ENCODE measurements at places on chromosomes 3 and 15. TPM values are rescaled to one million over a fixed set of nuclear protein-coding genes. Genes with fewer than 3 reads are reported as not detected.
A peak's percentile ranks its signal among the peaks of the same experiment; 100 is the strongest.

The ANKDD1A gene
- 6.8 TPM for total RNA-seq

The ZMYND10 gene
- total RNA-seq: 1.3 TPM

The ANKRD63 gene
- total RNA-seq: not detected

DNA sequence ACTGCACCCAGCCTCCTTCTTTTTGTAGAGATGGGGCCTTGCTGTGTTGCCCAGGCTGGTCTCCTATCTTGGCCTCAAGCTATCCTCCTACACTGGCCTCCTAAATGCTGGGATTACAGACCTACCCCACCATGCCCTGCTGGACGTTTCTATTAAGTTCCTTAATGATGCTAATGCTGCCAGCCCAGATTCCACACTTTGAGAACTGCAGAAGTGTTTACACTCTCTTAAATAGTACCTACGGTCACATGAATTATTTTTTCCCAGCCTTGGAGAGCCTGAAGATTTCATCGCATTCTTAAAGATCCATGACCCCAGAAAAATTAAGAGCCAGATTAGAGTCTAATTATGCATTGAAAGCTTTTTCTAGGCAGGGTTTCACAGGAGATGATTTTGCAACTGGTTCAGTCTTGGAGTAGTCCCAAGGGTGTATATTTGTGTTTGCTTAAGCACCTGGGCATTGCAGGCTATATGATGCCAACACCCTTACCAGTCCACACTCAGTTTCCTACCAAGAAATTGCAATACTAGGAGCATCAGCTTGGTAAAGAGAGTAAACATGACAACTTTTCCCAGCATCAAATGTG is 36.6 kb downstream of the TM4SF4 start:
- H3K36me3 ChIP-seq: no peaks in the 10 kb centered on the region
- DNase-seq: no peak

- peaks cover 7% of the 10 kb centered on the region for H3K4me1 ChIP-seq
- no peak overlapping the region for H3K27ac ChIP-seq
- no peak for DNase-seq
- no peaks in the 10 kb centered on the region for H3K36me3 ChIP-seq
Observed at GRCh38 chr3:130792246-130792645, 45.6 kb upstream of the PIK3R4 start.

DNA sequence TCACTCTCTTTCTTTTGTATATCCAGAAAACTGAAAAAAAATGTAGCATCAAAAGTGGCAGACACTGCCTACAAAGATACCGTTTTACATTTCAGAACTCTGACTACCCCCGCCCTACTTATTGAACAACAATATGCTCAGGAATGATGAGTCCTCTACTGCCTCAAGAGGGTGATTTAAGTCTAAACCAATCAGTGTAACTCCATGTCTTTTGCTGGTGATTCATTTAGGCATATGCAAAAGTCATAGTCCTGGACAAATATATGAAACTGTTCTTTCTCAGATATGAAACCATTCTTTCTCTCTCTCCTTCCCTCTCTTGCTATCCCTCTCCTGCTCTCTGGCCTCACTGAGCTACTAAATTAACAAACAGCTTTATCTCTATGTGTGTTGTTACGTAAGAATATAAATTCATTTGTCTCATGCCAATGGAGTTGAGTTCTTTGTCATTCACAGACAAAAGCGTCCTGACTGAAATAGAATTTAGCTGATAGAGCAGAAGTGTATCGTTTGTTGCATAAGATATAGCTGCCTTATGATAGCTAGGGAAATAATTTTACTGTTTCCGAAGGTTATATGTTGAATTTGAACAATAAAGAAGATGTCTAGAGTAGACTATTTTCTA is 133.7 kb upstream of the OSTN start:
- DNase-seq: no peak
- no peaks in the 10 kb centered on the region for H3K27me3 ChIP-seq
- no peaks in the 10 kb centered on the region for H3K36me3 ChIP-seq
- H3K4me3 ChIP-seq: no peak overlapping the region
- no peaks in the 10 kb centered on the region for H3K4me1 ChIP-seq

DNA sequence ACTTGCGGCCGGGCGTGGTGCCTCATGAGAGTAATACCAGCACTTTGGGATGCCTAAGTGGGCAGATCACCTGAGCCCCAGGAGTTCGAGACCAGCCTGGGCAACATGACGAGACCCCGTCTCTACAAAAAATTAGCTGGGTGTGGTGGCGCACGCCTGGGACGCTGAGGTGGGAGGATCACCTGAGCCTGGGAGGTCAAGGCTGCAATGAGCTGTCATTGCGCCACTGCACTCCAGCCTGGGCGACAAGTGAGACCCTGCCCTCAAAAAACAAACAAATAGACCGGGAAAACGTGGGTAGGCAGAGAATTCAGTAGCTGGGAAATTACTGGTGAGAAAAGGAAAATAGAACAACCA is 667 bp downstream of the UMPS start:
- no peak for DNase-seq
- H3K4me1 ChIP-seq: peaks cover 5% of the 10 kb centered on the region
- H3K27me3 ChIP-seq: peaks cover 8% of the 10 kb centered on the region
- no peaks in the 10 kb centered on the region for H3K36me3 ChIP-seq
- H3K4me3 ChIP-seq: peak overlapping the region; percentile 97
- peak overlapping the region; percentile 99 for H3K27ac ChIP-seq

GRCh38 chr3:125079675-125080045 is 23.9 kb upstream of the HEG1 start:
- H3K4me1 ChIP-seq: peaks cover 4% of the 10 kb centered on the region
- DNase-seq: no peak
- H3K27me3 ChIP-seq: no peaks in the 10 kb centered on the region
- no peak overlapping the region for H3K4me3 ChIP-seq

DNA sequence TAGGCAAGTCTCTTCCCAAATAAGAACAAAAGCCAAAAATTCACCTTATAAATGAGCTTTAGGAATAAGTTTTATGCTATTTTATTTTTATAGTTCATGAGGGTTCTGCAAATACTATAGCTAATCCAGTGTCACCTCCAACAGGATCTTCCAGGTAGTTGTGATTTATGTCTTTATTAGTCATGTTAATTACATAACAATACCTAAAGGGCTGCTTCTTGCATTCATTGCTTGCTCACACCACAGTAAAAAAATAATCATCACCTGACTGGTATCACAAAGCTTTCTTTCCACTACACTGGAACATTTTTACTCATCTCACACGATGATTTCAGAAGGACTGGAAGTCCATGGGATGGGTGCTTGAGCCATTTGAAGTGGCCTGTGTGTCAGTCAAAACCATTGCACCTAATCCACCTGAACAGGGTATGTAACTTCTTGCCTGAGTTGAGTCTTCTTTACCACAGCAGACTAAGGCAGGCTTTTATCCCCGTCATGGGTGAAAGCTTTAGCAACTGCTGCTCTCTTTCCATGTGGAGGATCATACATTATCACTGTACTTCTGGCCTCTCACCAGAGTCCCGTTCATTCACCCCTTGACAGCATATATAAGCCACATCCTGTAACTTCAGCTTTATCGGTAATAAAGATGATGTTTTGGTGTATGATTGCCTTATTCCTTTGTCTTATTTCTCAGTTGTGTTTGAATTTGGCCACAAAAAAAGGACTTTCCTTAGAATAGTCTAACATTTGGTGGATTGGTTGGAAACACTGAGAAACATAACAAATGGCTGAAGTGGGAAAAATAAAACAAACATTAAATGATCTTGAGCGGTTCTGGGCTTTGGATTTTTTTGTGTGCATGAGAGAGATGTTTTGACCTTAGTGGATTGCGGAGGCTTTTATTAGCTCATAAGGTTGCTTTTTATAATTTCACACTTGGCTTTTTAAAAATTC is 382.6 kb upstream of the THBS1 start:
- no peak for DNase-seq
- no peaks in the 10 kb centered on the region for H3K36me3 ChIP-seq
- no peak overlapping the region for H3K4me3 ChIP-seq
- H3K27me3 ChIP-seq: no peaks in the 10 kb centered on the region
- no peaks in the 10 kb centered on the region for H3K4me1 ChIP-seq

DNA sequence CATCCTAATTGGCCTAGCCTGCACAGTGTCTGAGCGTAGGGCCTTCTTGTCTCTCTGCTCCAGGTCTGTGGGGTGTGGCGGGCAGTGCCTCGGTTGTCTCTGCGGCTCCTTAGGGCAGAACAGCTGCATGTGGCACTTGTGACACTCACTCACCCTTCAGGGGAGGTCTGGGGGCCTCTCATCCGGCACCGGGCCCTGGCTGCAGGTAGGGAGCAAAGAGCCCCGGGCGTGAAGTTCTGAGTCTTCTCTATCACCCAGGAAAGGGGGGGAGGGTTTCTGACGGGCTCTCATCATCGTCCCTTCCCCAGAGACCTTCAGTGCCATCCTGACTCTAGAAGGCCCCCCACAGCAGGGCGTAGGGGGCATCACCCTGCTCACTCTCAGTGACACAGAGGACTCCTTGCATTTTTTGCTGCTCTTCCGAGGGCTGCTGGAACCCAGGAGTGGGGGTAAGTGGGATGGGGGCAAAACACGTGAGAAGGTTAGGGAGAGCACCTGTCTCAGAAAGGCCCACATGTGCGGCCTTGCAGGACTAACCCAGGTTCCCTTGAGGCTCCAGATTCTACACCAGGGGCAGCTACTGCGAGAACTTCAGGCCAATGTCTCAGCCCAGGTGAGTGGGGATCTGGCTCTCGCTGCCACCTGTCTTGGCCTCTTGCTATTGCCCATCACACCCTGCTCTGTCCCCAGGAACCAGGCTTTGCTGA is 2.6 kb downstream of the CHRD start:
- H3K27me3 ChIP-seq: peaks cover 14% of the 10 kb centered on the region
- H3K36me3 ChIP-seq: no peaks in the 10 kb centered on the region
- peaks cover 18% of the 10 kb centered on the region for H3K4me1 ChIP-seq
- DNase-seq: no peak
- no peak overlapping the region for H3K27ac ChIP-seq

- no peak overlapping the region for H3K4me3 ChIP-seq
- H3K36me3 ChIP-seq: no peaks in the 10 kb centered on the region
- H3K27ac ChIP-seq: no peak overlapping the region
- no peak for DNase-seq
Observed at GRCh38 chr3:125331243-125331642, 43.9 kb downstream of the ZNF148 start.

All from glutamatergic neuron (in vitro differentiated cells).